ENCODE measurements at places on chromosomes 6 and 20.

DNA sequence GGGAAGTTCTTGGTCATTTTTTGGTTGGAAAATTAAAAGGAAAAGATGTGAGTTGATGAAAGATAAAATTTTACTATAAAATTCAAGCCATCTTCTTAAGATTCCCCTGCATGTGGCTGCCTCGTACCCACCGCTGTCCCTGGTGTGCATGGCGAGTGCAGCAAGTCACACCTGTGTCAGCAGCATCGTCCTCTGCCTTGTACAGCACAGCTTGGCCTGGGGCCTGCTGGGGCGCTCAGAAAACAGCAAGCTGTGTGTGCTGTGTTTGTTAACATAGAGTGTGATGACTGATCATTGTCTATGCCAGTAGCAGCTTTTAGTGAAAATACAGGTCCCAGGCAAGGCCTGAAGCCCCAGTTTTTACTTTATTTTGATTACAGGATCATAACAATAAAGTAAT lies 56.7 kb downstream of the FAM120B start:
- no peak for DNase-seq

GRCh38 chr6:11200356-11200755 lies 32.1 kb downstream of the NEDD9 start:
- DNase-seq: no peak

- no peak for DNase-seq
Measured at GRCh38 chr6:42441697-42442081, 10.0 kb downstream of the TRERF1 start.

DNA sequence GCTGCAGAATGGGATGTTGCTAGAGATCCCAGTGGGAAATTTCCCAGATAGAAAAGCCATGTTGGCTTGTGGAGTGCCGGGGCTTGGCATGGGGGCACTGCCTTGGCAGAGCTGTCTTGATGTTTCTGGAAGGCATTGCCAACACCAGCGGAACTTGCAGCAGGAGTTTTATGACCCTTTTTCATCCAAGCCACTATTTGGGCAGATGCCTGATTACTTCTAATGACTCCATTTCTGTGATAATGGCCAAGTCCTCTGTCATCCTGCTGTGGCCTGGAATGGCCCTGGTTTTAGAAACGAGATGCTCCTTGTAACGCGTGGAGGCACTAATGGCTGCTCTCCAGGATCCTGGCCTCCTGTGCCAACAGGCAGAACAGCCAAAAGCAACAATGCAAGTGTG lies 229.0 kb downstream of the ZNF217 start:
- DNase-seq: no peak

DNA sequence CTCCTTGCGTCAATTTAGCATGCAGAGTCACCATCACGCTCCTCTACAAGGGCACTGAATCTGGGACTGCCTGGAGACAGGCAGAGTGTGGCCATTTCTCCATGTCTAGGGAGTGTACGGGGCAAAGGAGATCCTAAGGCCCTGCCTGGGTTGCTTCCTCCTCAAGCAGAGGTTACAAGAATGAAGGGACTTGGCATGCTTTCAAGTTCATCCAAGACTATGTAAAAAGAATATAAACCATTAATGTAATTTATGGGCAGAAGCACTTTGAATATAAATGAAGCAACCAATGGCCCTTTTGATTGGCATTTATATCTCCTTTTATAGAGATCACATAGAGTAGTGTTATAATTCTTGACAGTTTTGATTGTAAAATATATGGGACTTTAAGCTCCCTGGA lies 137.5 kb downstream of the BTBD3 start:
- DNase-seq: no peak

- DNase-seq: no peak
Measured at GRCh38 chr20:57671662-57672061, 38.2 kb downstream of the PMEPA1 start.

Measured in left hindlimb (tissue), 1 donor.